Stimulated activated CD8-positive, alpha-beta memory T cell treated with anti-CD3 and anti-CD28 coated beads, Interleukin-7, amount 100 ng/mL, for 4 hours (primary cell): ENCODE measurements at places on chromosomes 3 and 15.

DNA sequence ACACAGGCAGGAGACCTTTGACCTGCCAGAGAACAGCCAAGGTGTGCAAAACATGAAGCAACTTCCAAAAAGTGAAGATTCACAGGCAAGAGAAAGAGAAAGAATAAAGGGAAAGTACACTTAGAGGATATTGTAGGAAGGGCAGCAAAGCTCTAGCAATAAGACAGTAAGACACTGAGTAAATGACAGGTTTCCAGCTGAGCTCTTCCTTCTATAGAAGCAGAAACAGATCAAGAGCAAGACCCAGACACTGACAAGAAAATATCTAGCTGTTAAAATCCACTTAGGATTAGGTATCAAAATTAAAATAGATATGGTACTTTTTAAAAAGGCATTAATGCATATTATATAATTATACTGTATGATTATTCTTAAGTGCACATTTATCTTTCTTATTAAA lies 333.4 kb downstream of the RAP2B start:
- DNase-seq = no peak

DNA sequence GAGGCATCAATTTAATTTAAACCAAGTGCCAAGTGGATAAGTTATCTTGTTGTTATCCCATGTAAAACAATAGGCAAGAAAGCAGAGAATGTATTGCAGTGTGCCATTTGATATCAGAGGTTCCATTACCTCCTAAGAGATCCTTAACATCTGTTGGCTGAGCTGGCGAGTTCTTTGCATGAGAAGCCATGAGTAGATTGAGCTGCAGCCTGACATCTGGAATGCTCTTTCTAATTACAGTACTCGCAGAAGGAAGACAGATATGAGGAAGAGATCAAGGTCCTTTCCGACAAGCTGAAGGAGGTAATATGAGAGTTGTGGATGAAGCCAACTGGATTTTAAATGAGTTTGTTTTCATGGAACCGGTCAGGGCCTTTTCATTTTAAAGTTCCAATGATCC lies 19.4 kb downstream of the TPM1 start:
- DNase-seq = no peak

- DNase-seq = no peak
Observed at GRCh38 chr3:76585794-76586392, 454.0 kb upstream of the ROBO2 start.

- DNase-seq = no peak
Observed at GRCh38 chr15:68471541-68471940, 39.6 kb upstream of the ITGA11 start.

DNA sequence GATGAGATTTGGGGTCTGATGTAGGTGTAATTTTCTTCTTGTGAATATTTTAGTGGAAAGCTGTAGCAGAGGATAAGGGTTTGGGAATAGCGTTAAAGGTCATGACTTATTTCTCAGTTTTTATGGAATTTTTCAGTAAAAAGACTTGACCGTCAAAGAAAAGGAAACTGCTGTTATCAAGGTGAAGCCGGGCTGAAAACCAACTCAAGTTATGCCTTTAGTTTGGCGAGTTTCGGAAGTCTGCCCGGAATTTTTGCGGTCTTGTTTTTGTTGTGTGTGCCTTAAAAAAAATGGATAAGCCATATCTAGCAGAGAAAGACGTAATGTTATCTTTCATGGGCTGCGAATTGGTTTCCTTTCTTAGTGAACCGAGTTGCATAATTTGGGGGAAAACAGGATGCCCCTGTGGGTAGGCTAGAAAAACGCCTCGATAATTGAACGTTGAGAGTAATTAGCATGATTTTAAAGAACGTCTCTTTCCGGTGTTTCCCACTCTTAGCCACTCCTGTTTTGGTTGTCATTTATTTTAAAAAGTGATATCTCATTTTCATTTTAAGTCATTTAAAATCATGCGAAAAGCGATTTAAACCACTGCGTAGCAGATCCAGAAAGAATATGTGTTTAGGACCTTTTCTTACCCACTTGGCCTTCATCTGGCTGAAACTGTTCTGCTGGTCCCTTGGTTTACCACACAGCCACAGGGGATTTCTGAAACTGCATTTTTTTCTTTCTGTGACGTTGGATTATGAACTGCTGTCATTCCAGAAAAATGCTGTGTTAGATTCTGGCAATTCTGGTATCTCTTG lies 1.1 kb downstream of the NFKBIZ start:
- DNase-seq = no peak
